ENCODE measurements at places on chromosomes 11 and 22.

DNA sequence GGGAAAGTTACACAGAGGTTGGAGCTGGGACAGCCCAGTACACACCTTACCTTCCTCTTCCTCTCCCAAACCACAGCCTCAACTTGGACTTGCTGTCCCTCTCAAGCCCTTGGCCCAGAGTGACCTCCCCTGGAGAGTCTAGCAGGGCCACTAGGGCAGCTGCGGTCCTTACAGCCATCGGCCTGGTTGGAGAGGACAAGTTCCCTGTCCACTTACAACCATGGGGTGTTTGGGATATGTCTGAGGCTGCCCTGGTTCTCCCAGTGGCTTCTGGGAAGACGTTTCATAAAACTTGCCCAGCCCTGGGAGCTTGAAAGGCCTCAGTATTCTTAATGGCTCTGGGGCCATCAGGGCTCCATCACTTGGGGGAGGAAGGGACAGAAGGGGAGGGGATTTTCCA lies 13.1 kb upstream of the DGKZ start:
- no peak for DNase-seq

- DNase-seq, result no peak
These were observed 75.9 kb upstream of the ARFGAP3 start for GRCh38 chr22:42932857-42933484.

DNA sequence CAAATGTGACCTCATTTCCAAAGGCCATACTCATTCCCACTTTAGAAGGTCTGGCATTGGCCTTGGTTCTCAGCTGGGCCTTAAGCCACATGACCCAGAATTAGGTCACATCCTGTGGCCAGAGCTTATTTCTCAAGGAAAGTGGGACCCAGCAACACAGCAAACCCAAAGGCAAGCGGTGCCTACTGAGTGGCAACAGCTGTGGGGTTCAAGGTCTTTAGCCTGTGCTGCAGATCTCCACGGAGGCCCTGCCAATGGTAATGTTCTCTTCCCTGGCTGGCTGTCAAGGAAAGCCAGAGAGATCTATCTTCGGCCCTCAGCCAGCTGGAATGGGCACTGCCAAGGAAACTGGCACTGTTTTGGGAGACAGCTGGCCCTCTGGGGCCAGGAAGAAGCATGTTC lies 41.5 kb upstream of the TP53I11 start:
- DNase-seq, result no peak

DNA sequence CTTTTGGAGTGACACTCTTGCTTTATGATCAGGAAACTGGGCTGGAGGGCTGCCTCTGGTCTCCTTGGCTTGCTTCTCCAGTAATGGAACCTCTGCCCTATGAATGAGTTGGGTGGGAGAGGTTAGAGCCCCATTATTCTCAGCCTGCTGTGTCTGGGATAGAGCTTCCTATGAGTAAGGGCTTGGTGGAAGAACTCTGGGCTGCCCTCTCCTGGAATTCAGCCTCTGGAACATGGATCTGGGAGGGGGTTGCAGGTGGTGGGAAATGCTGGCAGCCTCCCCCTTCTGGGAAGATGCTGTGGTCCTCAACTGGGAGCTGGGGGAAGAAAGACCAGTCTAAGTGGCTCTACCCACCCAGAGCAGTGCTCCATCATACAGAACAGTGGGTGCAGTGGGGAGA lies 81.8 kb upstream of the SYN3 start:
- DNase-seq, result no peak
